WTC11 (cell line): ENCODE measurements at places on chromosomes 12 and 14.

DNA sequence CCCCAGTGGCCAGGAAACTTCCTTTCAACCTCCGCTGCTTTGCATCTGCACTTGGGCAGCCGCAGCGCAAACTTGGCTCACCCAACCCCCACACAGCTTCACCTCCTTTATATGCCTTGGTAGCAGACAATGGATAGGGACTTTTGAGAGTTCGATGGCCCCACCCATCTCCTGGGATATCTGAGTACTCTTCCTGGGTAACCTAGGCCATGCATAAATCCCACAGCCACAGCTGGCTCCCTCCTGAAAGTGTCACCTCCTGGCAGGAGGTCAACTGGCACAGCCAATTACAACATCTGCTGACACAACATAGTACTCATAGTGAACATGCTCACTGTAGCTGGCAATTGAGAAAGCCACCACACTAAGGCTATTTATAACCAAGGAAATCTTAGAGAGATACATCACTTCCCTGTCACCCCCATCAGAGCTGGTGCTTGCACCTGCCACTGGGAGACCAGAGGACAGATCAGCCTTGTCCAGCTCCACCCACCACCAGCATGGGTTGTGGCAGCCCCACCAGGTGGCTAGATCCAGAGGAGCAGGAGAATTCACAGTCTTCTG, 410.0 kb downstream of the SYT1 start:
- DNase-seq = peak; percentile 17

DNA sequence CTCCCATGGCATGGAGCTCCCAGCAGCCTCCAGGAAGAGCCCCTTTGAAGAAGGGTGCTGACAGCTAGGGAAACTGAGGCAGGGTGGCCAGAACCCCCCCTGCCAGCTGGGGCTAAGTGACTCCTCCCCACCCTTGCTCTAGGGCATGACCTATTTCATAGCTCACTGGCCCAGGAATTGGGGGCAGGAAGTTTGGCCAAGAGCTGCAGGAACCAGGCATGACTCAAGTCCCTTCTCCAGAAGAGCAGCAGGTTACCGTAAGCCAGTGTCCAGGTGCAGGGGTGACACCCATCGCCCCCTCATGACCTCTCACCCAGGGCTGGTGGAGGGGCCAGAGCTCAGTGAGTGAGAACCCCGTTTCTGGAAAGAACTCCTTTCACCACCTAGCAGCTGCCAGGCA, 1.9 kb downstream of the RASAL1 start:
- DNase-seq = no peak

DNA sequence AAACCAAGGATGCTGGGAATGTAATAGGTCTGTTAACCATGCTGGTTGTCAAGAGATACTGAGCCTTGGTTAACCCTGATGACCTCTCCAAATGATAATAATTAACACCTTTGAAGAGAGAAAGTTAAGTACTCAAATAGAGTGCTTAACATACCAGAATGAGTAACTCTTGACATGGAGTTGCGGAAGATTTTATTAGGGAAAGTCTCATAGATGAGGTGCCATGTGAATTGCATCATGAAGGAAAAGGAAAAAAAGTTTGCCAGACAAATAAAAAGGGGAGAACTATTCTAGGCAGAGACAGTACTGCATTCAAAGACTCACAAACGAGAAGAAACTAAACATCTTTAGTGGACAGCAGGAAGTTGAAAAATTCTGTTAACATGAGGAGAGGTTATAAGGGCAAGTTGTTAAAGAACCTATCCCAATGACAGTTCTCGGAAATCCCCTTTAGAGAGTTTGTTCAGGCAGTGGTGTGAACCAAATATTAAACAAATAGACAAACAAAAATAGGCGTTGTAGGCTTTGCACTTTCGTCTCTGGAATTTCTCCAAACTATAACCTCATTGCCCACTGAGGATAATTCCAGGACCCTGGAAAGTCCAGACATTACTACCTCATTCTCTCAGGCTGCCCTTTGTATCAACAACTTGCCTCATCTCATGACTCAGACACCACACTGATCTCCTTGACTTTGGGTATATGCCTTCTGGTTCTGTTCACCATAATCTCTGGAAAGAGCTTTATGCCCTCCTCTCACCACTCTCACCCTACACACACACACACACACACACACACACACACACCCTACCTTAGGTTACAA, 435.0 kb downstream of the GXYLT1 start:
- no peak for DNase-seq

- no peak for DNase-seq
Observed at GRCh38 chr14:99276482-99276881, 4.5 kb upstream of the BCL11B start.

- no peak for DNase-seq
Observed at GRCh38 chr12:29073631-29074239, 75.3 kb upstream of the FAR2 start.

- no peak for DNase-seq
Observed at GRCh38 chr14:94364037-94364436, 24.4 kb downstream of the SERPINA1 start.
